CD4-positive, alpha-beta T cell (primary cell): ENCODE measurements at places on chromosomes 12 and 14. TPM values are rescaled to one million over a fixed set of nuclear protein-coding genes. Genes with fewer than 3 reads are reported as not detected.

GRCh38 chr14:101492716-101493115 lies 68.6 kb upstream of the DIO3 start:
- no peak overlapping the region for H3K4me3 ChIP-seq
- no peaks in the 10 kb centered on the region for H3K36me3 ChIP-seq
- peaks cover 14% of the 10 kb centered on the region for H3K27me3 ChIP-seq

GRCh38 chr12:28180786-28181185 lies 9.5 kb upstream of the CCDC91 start:
- no peak overlapping the region for H3K4me3 ChIP-seq
- no peak overlapping the region for H3K27ac ChIP-seq
- H3K4me1 ChIP-seq, result no peaks in the 10 kb centered on the region

GRCh38 chr12:78571953-78572352 lies 292.6 kb upstream of the SYT1 start:
- no peaks in the 10 kb centered on the region for H3K4me1 ChIP-seq
- no peak overlapping the region for H3K27ac ChIP-seq
- H3K4me3 ChIP-seq, result no peak overlapping the region
- no peaks in the 10 kb centered on the region for H3K27me3 ChIP-seq
- H3K36me3 ChIP-seq, result no peaks in the 10 kb centered on the region

- no peak overlapping the region for H3K27ac ChIP-seq
- no peaks in the 10 kb centered on the region for H3K4me1 ChIP-seq
- no peaks in the 10 kb centered on the region for H3K36me3 ChIP-seq
- no peaks in the 10 kb centered on the region for H3K27me3 ChIP-seq
Observed at GRCh38 chr12:111155521-111155920, 213.4 kb downstream of the PHETA1 start.

GRCh38 chr14:23181453-23181852 lies 2.0 kb downstream of the SLC7A8 start:
- H3K4me3 ChIP-seq, result no peak overlapping the region
- H3K36me3 ChIP-seq, result no peaks in the 10 kb centered on the region
- peaks cover 25% of the 10 kb centered on the region for H3K27me3 ChIP-seq
- no peak overlapping the region for H3K27ac ChIP-seq

GRCh38 chr14:71063351-71063750 lies 156.1 kb downstream of the PCNX1 start:
- no peaks in the 10 kb centered on the region for H3K27me3 ChIP-seq
- H3K4me3 ChIP-seq, result no peak overlapping the region
- no peaks in the 10 kb centered on the region for H3K4me1 ChIP-seq
- peaks cover 67% of the 10 kb centered on the region for H3K36me3 ChIP-seq

- no peak for DNase-seq
- H3K27ac ChIP-seq, result no peak overlapping the region
- no peaks in the 10 kb centered on the region for H3K27me3 ChIP-seq
Observed at GRCh38 chr12:91178781-91179180, 3.8 kb downstream of the DCN start.

- H3K36me3 ChIP-seq, result peaks cover 16% of the 10 kb centered on the region
- no peak overlapping the region for H3K27ac ChIP-seq
- H3K27me3 ChIP-seq, result no peaks in the 10 kb centered on the region
- H3K4me1 ChIP-seq, result peaks cover 41% of the 10 kb centered on the region
- H3K4me3 ChIP-seq, result no peak overlapping the region
- no peak for DNase-seq
Observed at GRCh38 chr14:22915886-22916521, 2.9 kb downstream of the RBM23 start.

DNA sequence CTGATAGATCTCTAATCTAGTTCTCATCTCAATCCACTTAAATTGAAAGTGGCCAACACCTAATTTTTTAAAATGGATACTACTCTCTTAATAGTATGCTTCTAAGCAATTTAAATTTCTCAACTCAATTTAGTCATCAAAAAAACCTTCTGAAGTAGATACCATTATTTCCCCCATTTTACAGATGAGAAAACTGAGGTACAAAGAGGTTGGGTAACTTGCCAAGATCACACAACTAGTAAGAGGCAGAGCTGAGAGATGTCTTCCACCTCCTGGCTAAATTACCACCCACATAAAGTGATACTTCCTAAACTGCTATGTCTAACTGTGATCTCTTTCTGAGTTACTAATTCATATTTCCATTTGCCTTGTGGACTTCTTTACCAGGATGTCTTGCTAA lies 6.6 kb downstream of the EXOC5 start:
- no peaks in the 10 kb centered on the region for H3K27me3 ChIP-seq
- H3K4me3 ChIP-seq, result no peak overlapping the region
- H3K27ac ChIP-seq, result no peak overlapping the region
- H3K36me3 ChIP-seq, result no peaks in the 10 kb centered on the region

DNA sequence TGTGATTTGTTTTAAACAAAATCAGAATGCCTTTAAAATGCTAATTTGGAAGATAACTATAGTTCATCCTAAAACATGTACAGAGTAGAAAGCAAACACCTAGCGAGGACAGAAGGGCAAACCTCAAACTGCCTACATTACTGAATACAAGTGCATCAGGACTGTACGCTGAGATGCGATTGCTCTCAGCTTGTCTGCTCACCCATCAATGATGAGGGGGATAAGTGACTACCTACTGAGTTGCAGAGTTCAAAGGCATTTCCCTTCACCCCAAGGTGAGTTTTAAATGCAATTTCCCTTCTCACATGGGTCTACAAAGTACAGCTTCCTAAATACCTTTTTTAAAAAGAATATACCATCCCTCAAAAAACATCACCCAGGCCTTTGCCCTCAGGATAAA lies 52.9 kb downstream of the PHLDA1 start:
- H3K36me3 ChIP-seq, result no peaks in the 10 kb centered on the region
- H3K27me3 ChIP-seq, result no peaks in the 10 kb centered on the region
- H3K4me3 ChIP-seq, result no peak overlapping the region
- peak overlapping the region; percentile 29 for H3K27ac ChIP-seq

DNA sequence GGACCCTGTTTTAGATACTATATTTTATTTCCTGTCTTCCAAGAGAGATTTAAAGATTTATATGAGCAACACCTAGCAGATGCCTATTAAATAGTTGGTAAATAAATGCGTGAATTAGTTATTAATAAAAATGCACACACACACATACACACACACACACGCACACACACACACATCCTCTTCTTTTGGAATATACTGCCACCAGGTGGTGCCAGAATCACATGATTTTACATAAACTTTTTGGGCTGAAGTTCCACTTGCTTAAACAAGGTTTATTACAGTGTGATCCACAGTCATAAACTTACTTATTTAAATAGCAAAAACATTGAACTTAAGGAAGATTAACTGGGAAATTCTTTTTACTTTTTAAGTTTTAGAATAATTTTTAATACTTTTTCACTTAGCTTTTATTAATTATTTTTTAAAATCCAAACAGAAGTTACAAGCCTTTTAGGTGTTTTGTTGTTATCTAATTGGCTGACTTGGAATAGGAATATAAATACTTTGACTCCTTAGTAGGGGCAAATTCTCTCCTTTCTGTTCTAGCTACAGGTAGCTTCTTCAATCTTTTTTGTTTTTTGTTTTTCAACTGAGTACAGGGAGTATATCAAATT lies 17.5 kb downstream of the RAD51B start:
- no peaks in the 10 kb centered on the region for H3K4me1 ChIP-seq
- no peak overlapping the region for H3K4me3 ChIP-seq
- H3K27ac ChIP-seq, result no peak overlapping the region
- H3K36me3 ChIP-seq, result peaks cover 5% of the 10 kb centered on the region

GRCh38 chr12:59699421-59700152 lies 103.8 kb downstream of the SLC16A7 start:
- no peak overlapping the region for H3K4me3 ChIP-seq
- peak; percentile 31 for DNase-seq
- no peak overlapping the region for H3K27ac ChIP-seq
- H3K4me1 ChIP-seq, result no peaks in the 10 kb centered on the region
- no peaks in the 10 kb centered on the region for H3K36me3 ChIP-seq

DNA sequence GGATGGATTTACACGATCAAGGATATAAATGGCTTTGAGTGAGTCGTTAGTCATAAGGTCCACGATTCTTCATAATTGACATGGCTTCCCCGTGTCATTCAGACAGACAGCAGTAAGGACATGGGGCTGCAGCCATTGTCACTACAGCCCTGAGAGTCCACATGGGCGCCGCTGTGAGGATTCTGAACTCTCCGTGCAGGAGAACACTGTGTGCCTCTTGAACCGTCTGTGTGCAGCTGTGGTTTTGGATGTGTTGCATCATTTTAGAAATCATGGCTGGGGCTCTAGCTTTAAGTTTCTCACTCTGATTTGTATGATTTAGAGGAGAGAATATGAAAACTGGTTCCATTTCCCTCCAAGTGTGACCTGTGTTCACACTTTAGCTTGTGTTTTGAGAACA lies 47.2 kb downstream of the NPAS3 start:
- H3K36me3 ChIP-seq, result no peaks in the 10 kb centered on the region
- no peak overlapping the region for H3K4me3 ChIP-seq
- H3K27ac ChIP-seq, result no peak overlapping the region
- no peaks in the 10 kb centered on the region for H3K4me1 ChIP-seq
- no peak for DNase-seq

- no peaks in the 10 kb centered on the region for H3K4me1 ChIP-seq
- peaks cover 6% of the 10 kb centered on the region for H3K36me3 ChIP-seq
- no peak overlapping the region for H3K27ac ChIP-seq
Observed at GRCh38 chr12:123286652-123287373, 15.2 kb upstream of the CDK2AP1 start.

- H3K27ac ChIP-seq, result no peak overlapping the region
- H3K4me3 ChIP-seq, result no peak overlapping the region
- H3K4me1 ChIP-seq, result peaks cover 7% of the 10 kb centered on the region
- no peak for DNase-seq
- no peaks in the 10 kb centered on the region for H3K27me3 ChIP-seq
Observed at GRCh38 chr12:92899386-92900001, 29.6 kb downstream of the EEA1 start.

GRCh38 chr12:46460682-46461210 lies 88.2 kb upstream of the SLC38A2 start:
- H3K4me1 ChIP-seq, result peaks cover 36% of the 10 kb centered on the region
- no peaks in the 10 kb centered on the region for H3K36me3 ChIP-seq
- no peak overlapping the region for H3K4me3 ChIP-seq

GRCh38 chr12:7265251-7265650 lies 38.6 kb upstream of the ACSM4 start:
- no peak overlapping the region for H3K27ac ChIP-seq
- H3K36me3 ChIP-seq, result no peaks in the 10 kb centered on the region
- no peak overlapping the region for H3K4me3 ChIP-seq
- no peaks in the 10 kb centered on the region for H3K4me1 ChIP-seq
- no peak for DNase-seq

DNA sequence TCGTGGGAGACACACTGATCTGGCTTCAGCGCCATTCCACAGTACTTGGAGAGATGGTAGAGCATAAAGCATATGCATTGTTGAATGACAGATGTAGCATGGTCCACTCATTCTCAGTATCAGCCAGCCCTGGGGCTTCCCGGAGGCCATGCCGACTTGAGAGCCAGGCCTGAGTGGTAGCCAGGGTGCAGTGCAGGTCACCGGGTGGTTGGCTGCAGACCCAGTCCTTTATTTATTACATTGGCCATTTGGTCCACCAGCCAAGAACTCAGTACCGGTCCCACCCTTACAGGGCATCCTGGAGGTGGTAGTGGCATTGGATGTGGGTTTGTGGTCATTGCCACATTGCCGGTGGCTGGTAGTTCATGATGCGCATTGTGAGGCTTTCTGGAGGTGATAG lies 121.6 kb upstream of the RTL1 start:
- no peaks in the 10 kb centered on the region for H3K27me3 ChIP-seq
- no peaks in the 10 kb centered on the region for H3K36me3 ChIP-seq
- no peak overlapping the region for H3K27ac ChIP-seq

GRCh38 chr12:5259523-5259922 lies 172.4 kb upstream of the NTF3 start:
- DNase-seq, result no peak
- no peak overlapping the region for H3K27ac ChIP-seq
- H3K36me3 ChIP-seq, result no peaks in the 10 kb centered on the region
- H3K27me3 ChIP-seq, result peaks cover under 1% of the 10 kb centered on the region

DNA sequence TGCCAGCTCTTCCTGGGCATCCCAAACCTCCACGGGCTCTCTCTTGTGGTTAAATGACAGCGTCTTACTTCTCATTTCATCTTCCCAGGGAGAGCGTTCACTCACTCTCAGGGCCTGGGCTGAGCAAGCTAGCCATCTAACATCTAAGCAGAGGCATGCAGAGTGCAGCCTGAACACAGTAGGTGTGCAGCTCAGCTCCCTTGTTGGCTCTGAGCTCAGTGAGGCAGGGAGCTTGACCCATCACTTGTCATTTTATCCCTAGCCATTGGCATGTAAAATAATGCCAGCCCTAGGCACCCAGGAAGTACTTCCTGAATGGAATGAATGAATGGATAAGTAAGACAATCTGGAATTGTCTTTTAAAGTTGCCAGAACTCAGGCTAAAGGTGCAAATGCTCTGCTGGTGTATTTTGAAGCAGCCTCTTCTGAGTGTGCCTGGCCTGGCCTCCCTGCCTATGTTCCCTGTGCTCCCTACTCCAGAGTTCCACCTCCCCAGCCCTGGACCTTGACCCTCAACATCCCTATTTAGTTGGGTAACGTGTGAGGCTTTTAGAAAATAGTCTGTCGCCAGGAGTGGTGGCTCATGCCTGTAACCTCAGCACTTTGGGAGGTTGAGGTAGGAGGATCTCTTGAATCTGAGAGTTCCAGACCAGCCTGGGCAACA lies 9.5 kb upstream of the MEG3 start:
- no peak for DNase-seq
- no peak overlapping the region for H3K4me3 ChIP-seq
- no peaks in the 10 kb centered on the region for H3K36me3 ChIP-seq
- no peaks in the 10 kb centered on the region for H3K27me3 ChIP-seq
- H3K27ac ChIP-seq, result no peak overlapping the region

GRCh38 chr12:107328442-107329133 lies 235.2 kb upstream of the CRY1 start:
- no peak overlapping the region for H3K4me3 ChIP-seq
- no peak for DNase-seq
- H3K27ac ChIP-seq, result no peak overlapping the region
- no peaks in the 10 kb centered on the region for H3K27me3 ChIP-seq

DNA sequence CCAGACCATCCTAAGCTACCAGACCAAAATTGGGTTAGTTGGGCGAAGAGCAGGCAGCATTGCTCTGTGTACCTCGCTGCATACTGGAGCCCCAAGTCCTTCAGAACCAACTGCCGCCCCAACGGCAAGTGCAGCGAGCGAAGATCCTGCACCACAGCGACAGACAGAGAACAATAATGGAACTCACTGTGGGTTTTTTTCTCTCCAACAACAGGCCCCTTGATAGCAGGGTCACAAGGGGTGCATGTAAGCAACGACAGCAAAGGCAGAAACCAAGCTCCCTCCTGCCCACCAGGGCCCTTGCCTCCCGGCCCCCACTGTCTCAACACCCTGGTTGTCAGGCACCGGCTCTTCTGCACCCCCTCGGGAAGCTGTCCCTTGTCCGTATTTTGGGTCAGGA lies 39.0 kb downstream of the RNF34 start:
- peaks cover 77% of the 10 kb centered on the region for H3K36me3 ChIP-seq
- DNase-seq, result no peak
- H3K27ac ChIP-seq, result no peak overlapping the region
- no peaks in the 10 kb centered on the region for H3K27me3 ChIP-seq

- H3K4me3 ChIP-seq, result no peak overlapping the region
- H3K27me3 ChIP-seq, result no peaks in the 10 kb centered on the region
- no peak overlapping the region for H3K27ac ChIP-seq
- H3K36me3 ChIP-seq, result no peaks in the 10 kb centered on the region
- H3K4me1 ChIP-seq, result no peaks in the 10 kb centered on the region
Observed at GRCh38 chr12:103858953-103859601, 18.0 kb upstream of the NT5DC3 start.

CAPZA3 gene
- not detected for total RNA-seq

FAM181A gene
- not detected for total RNA-seq

PAX9 gene
- not detected for total RNA-seq

PUS7L gene
- total RNA-seq, result 15.3 TPM

ZFHX2 gene
- 0.22 TPM for total RNA-seq

FOXN4 gene
- total RNA-seq, result not detected

GPR137C gene
- total RNA-seq, result 0.19 TPM

GPR84 gene
- total RNA-seq, result 0.27 TPM

NTF3 gene
- total RNA-seq, result not detected

ATP23 gene
- 5.6 TPM for total RNA-seq

FAR2 gene
- total RNA-seq, result 0.53 TPM

SSPN gene
- not detected for total RNA-seq

BDKRB2 gene
- not detected for total RNA-seq

MYO1A gene
- total RNA-seq, result 1.1 TPM
